ENCODE measurements at places on chromosomes 16 and 17.

DNA sequence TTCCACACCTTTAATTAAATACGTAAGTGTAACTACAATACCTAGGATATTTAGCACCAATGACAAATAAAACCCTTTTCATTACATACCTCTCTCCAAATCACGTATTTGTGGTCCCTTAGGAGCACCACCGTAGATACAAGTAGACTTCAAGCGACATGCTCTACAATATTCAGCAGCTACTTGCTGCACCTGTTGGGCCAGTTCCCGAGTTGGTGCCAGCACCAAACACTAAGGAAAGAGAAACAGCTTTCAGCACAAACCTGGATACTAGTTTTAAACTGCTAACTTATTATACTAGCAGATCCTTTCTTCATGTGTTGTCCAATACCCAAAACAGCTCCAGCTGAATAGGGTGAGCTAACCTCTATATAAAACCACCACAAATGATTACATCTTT is 2.7 kb downstream of the DDX5 start:
- no peak for DNase-seq

DNA sequence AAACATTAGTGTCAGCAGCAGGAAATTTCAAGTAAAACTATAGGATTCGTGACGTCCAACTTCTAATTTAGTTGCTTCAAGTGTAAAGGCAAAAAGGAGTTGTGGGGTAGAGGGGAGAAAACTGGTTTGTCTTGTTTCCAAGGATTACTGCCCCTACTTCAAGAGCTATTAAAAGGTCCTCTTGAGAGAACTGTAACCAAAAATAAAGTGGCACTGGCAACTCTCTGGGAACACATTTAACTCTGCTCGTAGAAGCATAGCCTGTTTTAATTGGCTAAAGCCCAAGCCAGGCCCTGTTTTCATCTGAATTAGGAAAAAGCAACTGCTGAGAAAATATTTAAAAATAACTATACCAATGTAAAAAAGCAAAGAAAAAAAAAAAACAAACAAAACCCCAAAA is 51.8 kb upstream of the AKAP1 start:
- no peak for DNase-seq

- no peak for DNase-seq
These were observed 2.3 kb downstream of the RAB37 start for GRCh38 chr17:74739227-74739831.

GRCh38 chr17:9224485-9224884 is 203.2 kb downstream of the NTN1 start:
- DNase-seq: no peak

DNA sequence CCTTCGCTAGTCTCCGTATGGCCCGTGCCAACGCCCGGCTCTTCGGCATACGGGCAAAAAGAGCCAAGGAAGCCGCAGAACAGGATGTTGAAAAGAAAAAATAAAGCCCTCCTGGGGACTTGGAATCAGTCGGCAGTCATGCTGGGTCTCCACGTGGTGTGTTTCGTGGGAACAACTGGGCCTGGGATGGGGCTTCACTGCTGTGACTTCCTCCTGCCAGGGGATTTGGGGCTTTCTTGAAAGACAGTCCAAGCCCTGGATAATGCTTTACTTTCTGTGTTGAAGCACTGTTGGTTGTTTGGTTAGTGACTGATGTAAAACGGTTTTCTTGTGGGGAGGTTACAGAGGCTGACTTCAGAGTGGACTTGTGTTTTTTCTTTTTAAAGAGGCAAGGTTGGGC is 2.5 kb downstream of the RPL13 start:
- no peak for DNase-seq

GRCh38 chr17:50299776-50300175 is 25.5 kb downstream of the TMEM92 start:
- no peak for DNase-seq

GRCh38 chr17:39889200-39889599 is 21.2 kb downstream of the ZPBP2 start:
- no peak for DNase-seq

DNA sequence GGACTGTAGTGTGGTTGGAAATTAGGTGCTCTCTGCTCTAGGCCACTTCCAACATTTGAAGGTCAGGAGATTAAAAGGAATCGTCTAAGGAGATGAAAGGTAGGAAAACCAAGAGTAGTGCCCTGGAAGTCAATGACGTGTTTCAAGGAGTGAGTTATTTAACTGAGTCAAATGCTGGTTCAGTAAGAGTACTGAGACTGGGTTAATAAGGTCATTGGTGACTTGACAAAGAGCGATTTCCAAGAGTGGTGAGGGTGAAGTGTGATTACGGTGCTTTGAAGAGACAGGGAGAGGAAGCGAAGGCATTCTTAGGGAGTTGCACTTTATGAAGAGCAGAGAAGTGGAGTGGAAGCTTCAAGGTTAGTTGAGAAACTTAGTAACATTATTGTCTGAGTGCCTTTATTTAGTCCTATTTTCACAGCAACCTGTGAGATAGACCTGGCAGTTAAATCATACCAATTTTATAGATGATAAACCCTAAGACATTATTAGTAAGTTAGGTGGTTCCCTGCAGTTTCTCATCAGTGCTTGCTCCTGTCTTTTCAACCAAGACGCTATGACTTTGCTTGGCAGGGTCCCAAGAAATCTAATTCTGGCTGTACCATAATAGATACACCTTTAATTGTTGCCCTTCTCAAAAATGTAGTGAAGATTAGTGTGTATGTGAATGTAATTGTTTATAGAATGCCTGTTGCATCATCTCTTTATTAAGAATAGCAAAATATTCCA is 5.9 kb downstream of the ZNF207 start:
- DNase-seq: no peak

DNA sequence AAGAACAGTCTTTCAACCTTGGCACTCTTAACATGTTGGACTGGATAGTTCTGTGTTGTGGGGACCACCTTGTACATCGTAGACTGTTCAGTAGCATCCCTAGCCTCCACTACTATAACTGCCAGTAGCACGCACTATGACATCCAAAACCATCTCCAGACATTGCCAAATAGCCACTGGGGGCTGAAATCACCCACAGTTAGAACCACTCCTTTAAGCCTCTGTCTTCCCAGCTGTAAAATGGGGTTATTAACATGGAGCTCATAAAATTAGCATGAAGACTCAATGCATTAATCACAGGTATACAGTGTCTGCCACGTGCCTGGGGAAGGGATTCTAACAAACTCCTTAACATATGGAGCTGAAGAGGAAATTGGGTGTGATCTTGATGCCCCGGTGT is 49.7 kb downstream of the LYRM1 start:
- no peak for DNase-seq

GRCh38 chr17:80833952-80834892 is 157.4 kb upstream of the CHMP6 start:
- DNase-seq: peak; percentile 71

DNA sequence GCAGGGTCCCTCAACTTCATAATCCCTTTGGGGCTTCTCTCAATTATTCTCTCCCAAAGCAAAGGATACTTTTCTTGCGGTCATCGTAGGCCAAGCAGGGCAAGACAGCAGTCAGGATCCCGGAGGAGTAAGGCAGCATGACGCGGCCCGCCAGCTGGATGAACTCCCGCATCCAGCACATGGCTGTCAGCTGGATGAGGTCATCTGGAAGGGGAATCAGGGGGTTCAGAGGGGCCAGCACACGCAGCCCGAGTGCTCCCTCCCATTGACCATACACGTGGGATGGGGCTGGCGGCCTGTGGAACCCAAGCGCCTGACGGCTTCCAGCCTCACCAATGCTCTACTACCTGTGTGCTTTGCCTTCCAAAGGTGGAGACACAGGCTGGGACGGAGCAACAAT is 19.2 kb downstream of the VAC14 start:
- DNase-seq: peak; percentile 57

GRCh38 chr16:28478506-28479180 is 6.5 kb upstream of the NPIPB7 start:
- no peak for DNase-seq

GRCh38 chr17:43976963-43977837 is 23.5 kb upstream of the PYY start:
- no peak for DNase-seq

DNA sequence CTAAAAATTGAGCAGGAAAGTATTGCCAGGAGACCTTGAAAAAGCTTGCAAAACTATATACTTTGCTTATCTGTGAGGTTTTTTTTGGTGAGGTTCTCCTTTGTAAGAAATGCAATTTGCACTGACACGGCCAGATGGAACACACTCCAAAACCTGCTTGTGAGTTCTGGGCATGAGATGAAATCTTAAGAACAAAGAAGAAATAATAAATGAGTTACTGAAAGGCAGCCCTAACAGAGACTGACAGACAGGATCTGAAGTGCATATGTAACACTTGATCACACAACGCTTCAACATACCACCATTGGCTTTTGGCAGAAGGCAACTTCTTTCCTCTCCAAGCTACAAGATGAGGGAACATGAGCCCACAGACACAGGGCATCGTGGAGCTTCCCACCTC is 82.6 kb downstream of the USP31 start:
- no peak for DNase-seq

- no peak for DNase-seq
These were observed 20.8 kb downstream of the TRPV2 start for GRCh38 chr17:16435925-16436886.

- DNase-seq: peak; percentile 72
These were observed 33.4 kb downstream of the DCUN1D3 start for GRCh38 chr16:20866801-20867200.

DNA sequence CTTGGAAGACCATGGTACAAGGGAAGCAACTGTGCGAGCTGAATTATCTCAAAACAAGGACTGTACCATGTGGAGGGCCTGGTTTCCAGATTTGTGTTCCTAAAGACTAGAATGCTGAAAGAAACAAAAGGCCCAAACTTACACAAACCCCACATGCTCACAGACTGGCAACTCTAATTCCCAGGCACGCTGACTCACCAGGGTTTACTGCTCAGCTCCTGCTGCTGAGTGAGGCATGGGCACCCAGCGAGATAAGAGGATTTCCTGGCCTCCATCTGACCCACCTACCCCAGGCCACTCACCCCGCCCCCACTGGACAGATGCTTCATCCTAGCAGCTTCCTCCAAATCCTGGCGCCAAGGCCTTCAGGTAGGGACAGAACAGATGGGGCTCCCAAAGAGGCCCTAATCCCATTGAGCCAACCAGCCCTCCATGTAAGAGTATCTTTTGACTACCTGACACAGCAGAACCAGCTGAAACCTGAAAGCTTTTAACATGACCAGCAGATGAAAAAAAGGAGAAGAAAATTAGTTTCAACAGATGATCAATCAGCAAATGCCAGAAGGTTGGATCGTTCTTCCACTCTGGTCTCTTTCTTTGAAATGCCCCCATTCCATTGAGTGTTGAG is 33.9 kb downstream of the DCUN1D3 start:
- peak; percentile 62 for DNase-seq

Measured in heart left ventricle (tissue), 16 donors.